ENCODE measurements at places on chromosomes 16 and 17.

GRCh38 chr17:30210366-30210765, 25.1 kb downstream of the SLC6A4 start:
- no peak for DNase-seq

DNA sequence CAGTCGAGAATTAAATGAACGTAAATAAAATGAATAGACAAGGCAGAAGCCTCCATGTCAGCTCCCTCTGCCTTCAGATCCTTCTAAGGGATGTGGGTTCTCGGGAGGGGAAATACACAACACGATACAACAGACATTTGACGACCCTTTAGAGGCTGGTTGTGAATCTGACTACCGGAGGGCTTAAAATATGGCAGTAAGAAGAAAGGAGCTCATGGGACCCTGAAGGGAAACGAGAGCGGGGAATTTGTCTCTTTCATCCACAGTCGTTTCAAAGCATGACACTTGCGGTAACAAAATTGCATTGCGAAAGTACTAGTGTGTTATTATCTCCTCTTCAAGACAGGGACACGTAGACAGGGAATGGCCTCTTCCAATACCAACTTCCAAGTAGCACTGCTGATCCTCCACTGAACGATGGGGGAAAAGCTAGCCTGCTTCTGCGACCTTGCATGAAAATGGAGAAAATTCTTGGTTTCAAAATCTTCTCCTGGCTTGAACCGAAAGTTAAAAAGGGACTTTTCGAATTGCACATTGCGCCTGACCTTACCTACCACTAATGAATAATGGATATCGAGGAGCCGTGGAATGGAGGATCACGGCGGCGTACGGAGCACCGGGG, 1.2 kb upstream of the TNRC6C start:
- DNase-seq = peak; percentile 38

GRCh38 chr16:66298006-66298405, 68.5 kb upstream of the CDH5 start:
- DNase-seq = no peak

DNA sequence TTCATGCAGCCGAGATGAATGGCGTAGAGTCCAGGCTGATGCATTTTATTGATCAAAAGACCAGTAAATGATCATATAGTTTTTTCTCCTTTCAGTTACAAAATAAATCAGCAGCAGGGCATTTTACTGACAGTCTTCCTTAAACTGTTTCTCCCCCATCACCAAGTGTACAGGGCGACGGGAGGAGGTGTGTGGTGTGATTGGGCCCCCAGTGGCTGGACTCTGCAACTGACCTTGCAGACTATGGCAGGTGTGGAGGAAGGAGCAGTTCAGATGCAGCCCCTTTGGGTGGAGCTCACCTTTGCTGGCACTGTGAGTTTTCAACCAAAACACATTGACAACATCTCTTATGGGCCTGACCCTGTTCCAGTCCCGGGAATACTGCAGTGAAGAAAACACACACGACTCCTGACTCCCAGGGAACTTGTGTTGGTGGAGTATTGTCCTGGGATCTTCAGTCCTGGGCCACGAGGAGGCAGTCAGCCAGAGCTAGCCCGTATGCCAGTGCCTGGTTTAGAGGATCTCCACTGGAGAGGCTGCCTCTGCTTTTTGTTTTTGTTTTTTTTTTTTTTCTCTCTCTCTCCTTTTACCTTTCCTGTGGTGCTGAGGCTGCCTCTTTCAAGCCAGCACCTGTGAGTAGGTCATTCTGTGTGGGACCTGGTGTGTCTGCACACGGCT, 29.8 kb downstream of the KIAA0513 start:
- DNase-seq = no peak

GRCh38 chr17:50458701-50459676, 9.7 kb downstream of the CHAD start:
- DNase-seq = no peak

DNA sequence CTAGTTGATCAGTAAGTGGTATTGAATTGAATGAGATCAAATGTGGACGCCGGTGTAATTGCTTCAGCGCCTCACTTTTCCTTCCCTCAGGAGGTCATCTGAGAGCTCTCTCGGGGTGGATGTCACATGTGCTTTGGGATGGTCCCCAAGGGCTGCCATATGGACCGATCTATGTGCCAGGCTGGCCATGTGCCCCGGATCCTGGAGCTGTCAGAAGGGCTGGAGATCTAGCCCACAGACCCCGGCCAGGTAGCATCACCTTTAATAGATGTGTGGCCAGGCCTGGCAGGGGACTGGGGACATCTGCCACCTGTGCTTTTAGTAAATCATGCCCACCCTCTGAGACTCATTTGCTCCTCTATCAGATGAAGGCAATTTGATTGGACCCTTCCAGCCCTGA, 95.3 kb upstream of the CRHR1 start:
- DNase-seq = no peak

- peak; percentile 79 for DNase-seq
Measured at GRCh38 chr17:55833306-55833705, 82.5 kb downstream of the PCTP start.

DNA sequence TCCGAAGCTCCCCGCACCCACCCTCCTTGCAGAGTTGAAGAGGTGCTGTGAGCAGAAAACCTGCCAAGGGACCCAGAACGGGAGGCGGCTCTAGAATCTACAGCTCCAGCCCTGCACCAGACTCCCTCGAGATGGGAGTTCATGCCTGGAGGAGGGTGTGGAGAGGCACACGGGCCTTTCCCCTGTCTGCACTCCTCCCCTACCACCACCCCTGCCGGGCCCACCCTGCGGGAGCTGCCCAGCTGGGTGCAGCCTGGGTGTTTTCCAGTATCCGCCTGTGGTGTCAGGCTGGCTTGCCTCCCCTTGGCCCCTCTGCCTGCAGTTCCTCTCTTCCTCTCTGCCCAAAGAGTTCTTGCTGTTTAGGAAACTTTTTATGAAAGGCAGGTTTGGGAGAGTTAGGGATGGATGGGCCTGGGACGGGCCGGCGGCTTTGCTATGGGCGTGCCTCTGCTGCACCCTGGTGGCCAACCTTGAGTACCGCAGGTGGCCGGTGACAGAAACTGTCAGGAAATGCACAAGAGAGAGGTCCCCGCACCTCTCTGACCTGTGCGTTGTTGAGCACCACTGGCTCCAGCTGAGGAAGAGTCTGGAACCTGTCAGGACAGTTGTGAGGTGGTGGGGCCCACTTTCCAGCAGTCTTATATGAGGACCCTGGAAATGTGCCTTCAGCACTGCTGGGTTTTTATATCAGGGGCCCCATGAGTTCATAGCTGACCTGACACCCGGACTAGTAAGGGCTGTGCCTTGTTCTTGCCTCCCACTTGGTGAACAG, 354.1 kb downstream of the SEC14L1 start:
- peak; percentile 85 for DNase-seq

DNA sequence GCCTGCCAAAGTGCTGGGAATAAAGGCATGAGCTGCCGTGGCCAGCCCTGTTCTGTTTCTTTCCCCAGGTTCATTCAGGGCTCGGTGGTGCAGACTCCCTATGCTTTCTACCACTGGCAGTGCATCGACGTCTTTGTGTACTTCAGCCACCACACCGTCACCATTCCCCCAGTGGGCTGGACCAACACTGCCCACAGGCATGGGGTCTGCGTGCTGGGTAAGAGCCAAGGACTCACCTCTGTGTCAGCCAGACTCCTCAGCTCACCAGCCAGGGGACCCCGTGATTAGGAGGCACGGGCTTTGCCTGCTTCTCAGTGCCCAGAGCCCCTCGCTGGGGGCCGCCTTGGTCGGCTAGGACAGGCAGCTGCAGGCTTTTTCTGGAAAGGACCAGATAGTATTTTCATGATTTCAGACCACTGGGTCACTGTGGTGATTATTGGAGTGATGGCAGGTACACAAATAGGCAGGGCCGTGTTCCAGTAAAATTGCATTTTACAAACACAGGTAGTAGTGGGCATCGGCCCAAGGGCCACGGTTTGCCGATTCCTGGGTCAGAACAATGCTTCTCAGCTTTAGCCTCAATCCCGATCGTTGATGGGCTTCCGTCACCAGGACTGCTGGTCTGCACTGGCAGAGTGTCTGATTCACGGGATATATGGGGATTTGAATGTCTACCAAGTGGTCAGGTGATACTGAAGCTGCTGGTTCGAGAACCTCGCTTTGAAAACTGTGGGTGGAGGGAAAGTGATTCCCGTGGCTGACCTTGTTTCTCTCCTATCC, 5.0 kb downstream of the ENGASE start:
- no peak for DNase-seq

DNA sequence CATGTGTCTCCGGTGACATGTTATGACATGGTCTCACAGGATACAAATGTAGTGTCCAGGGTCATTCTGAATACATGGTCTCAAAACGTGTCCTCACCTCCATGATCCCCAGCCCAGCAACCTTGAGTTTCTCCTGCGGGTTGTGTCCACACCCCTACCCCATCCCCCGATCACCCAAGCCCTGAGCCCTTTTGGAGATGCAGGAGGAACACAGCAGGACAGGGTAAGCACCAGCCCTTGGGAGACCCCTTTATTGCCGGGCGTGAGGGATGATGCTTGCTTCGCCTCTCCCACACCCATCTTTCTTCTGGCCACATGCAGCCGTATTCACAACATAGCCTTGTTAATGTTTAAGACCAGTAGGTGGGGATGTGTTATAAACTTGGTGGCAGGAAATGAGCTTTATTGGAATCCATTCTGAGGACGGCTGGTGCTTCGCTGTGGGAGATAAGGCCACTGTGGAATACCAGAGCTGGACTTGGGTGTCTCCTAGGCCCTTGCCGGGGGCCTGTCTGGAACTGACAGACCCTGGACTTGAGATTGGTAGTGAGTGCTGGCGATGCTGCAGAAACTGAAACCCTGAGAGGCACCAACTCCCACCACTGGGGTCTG, 5.5 kb downstream of the TMEM132E start:
- no peak for DNase-seq

- no peak for DNase-seq
Measured at GRCh38 chr16:73545755-73546154, 497.8 kb upstream of the ZFHX3 start.

DNA sequence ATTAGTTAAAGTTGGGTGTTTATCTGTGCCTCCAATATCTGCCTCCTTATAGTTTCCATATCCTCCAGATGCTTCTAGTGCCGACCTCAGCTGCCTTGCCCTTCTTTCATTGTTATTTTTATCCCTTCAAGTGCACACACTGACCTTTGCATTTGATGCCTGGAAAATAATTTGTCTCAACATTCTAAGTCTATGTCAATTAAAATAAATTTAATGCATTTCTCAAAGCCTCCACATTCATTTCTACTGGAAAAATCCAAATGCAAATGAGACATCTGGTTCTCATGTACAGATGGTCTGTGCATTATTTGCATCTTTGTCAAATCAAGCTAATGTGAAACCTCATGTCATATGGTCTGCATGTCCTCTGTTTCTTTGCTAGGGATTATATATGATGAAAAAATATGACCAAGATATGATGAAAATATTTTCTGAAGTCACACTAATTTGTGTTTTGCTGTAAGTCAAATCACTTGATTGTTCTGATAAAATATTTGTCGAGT, 61.4 kb downstream of the TMEM100 start:
- no peak for DNase-seq

GRCh38 chr17:49213399-49213798, 2.9 kb downstream of the ABI3 start:
- no peak for DNase-seq

GRCh38 chr17:10646392-10646990, 10.6 kb downstream of the MYH3 start:
- peak; percentile 77 for DNase-seq
